Stimulated activated CD4-positive, alpha-beta T cell treated with anti-CD3 and anti-CD28 coated beads, Interleukin-1b, Interleukin-23, amount 100 ng/mL, for 1 hour (primary cell): ENCODE measurements at places on chromosomes 7 and 10.

- DNase-seq, result no peak
These were observed 9.0 kb downstream of the TMEM243 start for GRCh38 chr7:87210506-87210905.

DNA sequence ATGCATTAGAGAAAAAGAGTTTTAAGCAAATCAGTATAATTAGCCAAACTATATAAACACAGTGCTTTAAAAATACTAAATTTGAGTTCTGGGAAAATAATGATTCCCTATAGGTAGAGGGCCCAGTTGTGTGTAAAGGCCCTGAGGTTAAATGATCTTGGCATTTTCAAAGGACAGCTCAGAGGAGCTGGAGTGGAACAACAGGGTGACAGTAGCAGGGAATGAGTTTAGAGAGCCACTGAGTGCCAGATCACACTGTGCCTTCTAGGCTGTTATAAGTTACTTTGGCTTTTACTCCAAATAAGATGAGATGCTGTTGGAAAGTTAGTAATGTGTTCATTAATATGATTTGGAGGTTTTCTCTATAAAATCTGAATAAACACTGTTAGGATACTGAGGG, 34.6 kb downstream of the VWDE start:
- no peak for DNase-seq

- no peak for DNase-seq
These were observed 34.0 kb downstream of the MYO1G start for GRCh38 chr7:44944821-44945220.

GRCh38 chr7:27586825-27587224, 75.9 kb downstream of the HIBADH start:
- no peak for DNase-seq

GRCh38 chr7:135757719-135758411, 9.3 kb upstream of the FAM180A start:
- DNase-seq, result no peak

GRCh38 chr7:139682136-139683013, 95.4 kb downstream of the HIPK2 start:
- DNase-seq, result no peak

GRCh38 chr10:126294451-126294850, 93.8 kb downstream of the ADAM12 start:
- DNase-seq, result no peak

- no peak for DNase-seq
These were observed 8.9 kb upstream of the GRK5 start for GRCh38 chr10:119198438-119198837.

GRCh38 chr10:132538031-132538789, 623 bp downstream of the INPP5A start:
- no peak for DNase-seq

GRCh38 chr7:158391541-158391940, 196.1 kb downstream of the PTPRN2 start:
- DNase-seq, result no peak

- DNase-seq, result no peak
These were observed 599.0 kb downstream of the SORCS1 start for GRCh38 chr10:106565546-106565945.

DNA sequence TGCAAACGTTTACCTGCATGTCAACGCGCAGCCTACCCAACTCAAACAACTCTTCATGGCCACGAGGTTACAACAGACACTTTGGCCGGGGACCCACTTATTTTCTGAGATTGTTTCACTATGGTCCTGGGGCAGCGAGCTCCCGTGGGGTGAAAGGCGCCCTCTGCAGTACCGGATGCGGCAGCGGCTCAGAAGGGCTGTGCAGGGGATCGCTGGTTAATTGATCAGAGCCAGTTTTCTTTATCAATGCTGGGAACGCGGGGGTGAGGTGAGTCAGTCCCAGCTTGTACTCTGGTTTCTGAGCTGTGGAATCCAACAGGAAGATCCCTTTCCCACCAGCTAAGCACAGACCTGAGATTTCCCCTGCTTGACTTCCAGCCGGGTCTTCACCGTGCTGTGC, 366.5 kb upstream of the KLF6 start:
- no peak for DNase-seq

DNA sequence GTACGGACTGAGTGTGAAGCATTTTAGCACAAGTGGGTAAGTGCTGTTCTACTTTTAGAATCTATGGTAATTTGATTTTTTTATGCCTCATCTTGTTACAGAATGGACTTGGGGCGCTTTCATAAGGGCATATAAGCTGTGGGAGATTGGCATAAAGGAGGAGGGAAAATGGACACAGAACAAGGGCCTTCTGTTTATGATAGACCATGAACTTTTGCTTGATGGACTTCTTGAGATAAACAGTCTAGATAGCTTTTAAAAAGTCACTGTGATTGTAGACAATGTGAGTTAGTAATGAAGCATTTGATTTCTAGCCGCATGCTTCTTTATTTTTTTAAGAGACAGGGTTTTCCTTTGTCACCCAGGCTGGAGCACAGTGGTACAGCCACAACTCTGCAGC, 2.0 kb downstream of the ZSCAN21 start:
- no peak for DNase-seq

- no peak for DNase-seq
These were observed 1.1 kb upstream of the FEZF1 start for GRCh38 chr7:122305475-122306319.

DNA sequence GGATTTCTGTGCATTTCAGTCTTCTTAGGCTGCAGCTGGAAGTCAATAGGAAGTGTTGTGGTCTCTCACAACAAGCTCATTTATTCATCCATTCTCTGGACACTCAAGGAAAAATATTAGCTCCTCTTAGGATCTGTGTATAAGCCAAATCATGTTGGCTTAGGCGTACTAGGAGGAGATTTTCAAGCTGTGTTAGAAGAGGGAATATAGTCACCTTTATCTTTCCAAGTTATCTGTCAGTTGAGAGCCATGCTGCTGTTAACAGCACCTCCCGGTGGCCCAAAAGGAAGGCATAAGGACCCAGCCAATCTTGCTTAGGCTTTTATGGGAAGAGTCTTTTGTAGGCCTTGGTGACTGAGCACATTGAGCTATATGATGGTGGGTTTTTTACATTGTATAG, 220.0 kb downstream of the LRMDA start:
- DNase-seq, result no peak
